ENCODE measurements at places on chromosomes 16 and 17. TPM values are rescaled to one million over a fixed set of nuclear protein-coding genes. Genes with fewer than 3 reads are reported as not detected.

CCL23 gene
- not detected for total RNA-seq

AANAT gene
- not detected for total RNA-seq

ANKS4B gene
- not detected for total RNA-seq

KRTAP4-2 gene
- total RNA-seq = not detected

GRCh38 chr17:73142872-73143381 is 21.9 kb upstream of the SSTR2 start:
- no peak for DNase-seq

DNA sequence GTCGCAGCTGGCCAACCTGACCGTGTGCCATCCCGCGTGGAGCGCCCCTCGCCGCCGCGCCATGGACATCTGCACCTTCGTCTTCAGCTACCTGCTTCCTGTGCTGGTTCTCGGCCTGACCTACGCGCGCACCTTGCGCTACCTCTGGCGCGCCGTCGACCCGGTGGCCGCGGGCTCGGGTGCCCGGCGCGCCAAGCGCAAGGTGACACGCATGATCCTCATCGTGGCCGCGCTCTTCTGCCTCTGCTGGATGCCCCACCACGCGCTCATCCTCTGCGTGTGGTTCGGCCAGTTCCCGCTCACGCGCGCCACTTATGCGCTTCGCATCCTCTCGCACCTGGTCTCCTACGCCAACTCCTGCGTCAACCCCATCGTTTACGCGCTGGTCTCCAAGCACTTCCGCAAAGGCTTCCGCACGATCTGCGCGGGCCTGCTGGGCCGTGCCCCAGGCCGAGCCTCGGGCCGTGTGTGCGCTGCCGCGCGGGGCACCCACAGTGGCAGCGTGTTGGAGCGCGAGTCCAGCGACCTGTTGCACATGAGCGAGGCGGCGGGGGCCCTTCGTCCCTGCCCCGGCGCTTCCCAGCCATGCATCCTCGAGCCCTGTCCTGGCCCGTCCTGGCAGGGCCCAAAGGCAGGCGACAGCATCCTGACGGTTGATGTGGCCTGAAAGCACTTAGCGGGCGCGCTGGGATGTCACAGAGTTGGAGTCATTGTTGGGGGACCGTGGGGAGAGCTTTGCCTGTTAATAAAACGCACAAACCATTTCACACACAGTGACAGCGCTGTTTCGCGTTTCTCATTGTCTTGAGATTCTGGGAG is 2.0 kb upstream of the ZACN start:
- DNase-seq = no peak

GRCh38 chr16:58670177-58670576 is 14.4 kb downstream of the SLC38A7 start:
- DNase-seq = no peak

DNA sequence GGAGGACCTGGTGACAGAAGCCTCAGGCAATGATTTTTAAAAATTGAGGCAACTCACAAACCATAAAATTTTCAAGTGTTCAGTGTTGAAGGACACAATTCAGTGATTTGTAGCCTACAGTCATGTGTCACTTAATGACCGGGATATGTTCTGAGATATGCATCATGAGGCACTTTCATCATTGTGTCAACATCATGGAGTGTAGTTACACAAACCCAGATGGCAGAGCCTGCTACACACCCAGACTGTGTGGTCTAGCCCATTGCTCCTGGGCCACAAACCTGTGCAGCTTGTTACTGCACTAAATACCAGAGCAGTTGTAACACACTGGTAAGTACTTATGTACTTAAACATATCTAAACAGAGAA is 1.6 kb downstream of the PRSS41 start:
- no peak for DNase-seq

DNA sequence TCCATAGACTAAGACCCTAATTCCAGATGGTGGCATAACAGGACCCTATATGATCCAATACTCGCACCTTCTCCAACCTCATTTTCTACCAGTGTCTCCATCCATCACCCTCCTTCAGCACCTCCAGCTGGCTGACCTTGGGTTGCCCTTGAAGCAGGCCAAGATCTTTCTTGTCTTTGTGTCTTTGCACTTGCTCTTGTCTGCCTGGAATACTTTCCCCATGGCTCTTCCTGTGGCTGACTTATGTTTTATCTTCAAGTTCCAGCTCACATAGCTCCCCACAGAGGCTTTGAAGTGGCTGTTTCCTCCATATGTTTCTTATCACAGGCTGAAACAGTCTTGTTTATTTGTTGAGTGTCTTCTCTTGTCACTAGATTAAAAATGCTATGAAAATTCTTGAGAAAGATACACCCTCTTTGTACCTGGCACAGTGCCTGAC is 29.6 kb upstream of the MMD start:
- no peak for DNase-seq
